ENCODE measurements at places on chromosomes 12 and 14.

GRCh38 chr12:102043928-102044327 is 17.9 kb downstream of the WASHC3 start:
- DNase-seq, result peak; percentile 65

DNA sequence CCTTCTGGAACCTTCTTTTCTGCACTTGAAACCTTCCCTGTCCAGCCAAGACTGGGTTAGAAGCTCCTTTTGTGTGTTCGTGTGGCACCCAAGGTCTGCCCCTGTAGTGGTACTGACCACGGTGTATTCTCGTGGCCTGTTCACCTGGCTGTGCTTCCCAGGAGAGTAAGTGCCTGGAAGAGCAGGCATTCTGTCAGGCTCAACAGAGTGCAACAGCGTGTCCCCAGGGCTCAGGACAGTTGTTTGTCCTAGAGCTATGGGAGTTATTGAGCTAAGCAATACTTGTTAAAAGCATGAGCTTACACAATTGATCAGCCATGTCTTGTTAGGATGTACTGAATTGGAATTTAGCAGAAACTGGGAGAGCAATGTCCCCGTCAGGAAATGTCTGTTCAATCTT is 12.9 kb upstream of the SLC38A2 start:
- peak; percentile 50 for DNase-seq

DNA sequence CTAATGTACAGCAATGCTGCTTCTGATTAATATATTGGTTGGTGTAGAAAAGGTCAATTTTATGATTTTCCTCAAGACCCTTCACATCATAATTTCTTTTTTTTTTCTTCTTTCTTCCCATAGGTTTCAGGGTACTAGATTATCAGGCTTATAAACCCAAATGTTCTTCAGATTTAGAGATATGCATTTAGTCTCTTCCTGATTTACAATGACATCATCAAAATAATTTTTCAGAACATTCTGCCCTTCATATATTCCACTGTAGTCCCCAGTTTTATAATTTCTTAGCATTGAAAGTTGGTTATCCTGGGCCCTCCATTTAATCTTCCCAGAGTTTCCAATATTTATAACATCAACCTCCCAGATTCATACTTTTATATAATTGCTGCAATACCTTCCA is 226.7 kb upstream of the LRFN5 start:
- DNase-seq, result no peak

DNA sequence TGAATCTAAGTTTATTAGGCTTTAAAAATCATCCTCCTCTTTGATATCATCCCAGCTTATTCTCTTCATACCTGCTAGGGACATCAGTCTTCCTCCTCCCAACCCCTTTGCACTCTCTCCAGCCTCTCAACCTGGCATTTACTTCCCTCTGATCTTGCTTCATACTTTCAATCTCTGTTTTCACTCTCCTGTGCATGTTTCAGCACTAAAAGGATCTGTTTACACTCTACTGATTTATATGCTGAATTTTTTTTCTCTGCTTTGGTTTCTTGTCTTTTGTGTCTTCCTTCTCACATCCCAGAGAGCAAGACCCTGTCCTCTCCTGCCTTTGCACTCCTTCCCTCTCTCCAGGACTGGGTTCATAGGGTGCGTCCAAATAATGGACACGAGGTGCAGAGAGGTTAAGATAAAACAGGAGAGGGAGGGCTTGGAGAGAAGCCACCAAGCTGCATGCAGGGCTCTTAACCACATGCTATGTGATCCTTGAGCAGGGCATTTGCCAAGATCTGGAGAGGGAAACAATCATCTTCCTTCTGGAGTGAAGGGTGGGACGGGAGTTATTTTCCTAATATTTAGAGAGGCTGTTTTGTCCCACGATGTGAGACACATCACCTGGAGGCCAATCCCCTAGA is 3.0 kb upstream of the CISTR start:
- no peak for DNase-seq

DNA sequence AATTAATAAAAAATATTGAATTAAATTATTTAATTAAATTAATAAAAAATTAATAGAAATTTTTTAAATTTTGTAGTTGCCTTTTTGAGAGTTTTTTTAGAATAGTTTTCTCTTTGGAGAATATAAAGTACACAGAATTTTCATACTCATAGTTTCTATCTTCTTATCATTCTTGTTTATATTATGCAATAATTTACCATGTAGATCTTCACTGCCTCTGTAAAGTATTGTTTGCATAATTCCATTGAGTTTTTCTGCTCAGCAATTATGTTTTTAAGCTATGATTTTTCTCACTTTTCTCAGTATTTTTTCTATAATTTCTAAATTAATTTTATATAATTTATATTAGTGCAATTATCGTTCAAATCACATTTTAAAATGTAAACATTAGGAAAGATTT is 50.6 kb upstream of the OXA1L start:
- DNase-seq, result no peak

DNA sequence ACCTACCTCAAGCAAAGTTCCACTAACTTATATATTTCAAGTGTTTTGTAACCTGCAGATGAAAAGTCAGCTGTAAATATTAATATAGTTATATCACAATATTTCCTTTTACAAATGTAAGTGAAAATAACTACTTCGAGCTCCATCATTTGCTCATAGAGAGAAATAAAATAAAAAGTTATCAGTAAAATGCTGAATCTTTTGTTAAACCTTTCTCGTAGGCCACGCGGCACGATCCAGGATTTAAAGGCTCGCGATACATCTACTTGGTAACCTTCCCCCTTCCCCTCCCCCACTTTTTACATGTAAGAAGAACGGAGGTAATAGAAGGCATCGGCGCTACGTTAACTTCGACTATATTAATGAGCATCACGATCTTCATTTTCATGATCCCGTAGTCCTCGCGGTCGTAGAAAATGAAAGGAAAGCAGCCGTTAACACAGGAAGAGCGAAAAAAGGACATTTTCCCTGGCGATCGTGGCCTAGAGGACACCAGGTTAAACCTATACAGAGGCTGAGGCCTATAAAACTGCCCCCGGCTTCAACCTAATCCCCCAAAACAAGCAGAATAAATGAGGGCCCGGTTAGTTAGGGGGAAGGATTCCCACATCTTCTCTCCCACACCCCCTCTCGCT is 508 bp downstream of the HNRNPC start:
- DNase-seq, result peak; percentile 61

Measured in DMS53 (cell line).